ENCODE measurements at places on chromosomes 2 and 18.
A peak's percentile ranks its signal among the peaks of the same experiment; 100 is the strongest.

DNA sequence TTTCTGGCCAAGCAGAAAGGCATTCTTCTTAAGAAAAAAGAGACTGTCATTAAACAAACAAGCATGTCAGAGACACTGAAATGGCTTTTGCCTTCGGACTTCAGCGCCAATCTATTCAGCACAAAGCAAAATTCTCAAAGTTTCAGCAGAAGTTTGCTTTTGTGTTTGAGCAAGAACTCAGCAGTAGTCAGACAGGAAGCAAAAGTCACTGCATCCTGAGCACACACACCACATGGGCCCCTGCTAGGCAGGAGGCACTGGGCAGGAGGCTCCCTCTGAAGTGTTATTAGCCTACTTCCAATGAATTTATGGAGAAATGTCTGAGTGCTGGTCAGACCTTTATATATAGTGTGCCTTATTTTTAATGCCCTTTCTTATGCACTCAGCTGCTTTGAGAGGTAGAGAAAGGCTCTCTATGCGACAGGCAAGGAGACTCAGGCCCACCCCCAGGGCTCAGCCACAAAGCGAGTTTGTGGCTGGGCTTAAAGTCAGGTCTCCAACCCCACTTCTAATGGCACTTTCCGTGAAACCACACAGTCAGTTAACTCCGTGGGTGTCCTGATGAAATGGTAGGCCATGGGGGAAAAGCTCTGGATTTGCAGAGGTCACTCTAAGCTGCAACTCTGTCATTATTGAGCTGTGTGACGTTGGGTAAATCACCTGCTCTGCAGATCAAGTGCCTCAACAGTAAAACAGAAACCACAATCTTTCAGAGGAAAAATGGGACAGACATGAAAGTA lies 161.0 kb upstream of the TMEM200C start:
- no peak for DNase-seq

DNA sequence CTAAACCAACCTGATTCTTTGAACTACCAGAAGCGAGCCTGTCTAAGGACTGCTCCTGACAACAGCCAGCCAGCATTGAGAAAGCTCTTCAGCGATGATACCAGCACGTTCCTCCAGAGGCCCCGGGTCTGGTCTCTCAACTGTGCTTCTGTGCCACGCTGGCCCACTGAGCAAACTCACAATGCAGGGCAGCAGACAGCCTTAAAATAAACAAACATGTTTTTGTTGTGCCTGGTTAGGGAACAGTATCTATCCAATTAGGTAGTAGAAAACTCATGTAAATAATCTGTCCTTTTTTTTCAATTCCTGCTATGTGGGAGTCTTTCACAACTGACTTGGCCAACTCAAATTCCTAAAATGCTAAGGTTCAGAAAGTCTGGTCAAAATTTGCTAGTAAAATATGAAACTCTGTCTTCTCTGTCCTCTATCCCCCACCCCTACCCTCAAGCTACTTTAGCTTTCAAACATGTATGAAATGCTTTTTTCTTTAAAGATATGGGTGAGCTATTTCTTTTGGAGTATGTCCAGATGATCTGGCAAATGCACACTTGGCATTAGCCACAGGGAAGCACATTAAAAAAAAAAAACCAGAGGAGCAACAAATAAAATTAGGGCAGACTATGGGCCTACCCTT lies 21.4 kb upstream of the EML4 start:
- DNase-seq, result no peak

GRCh38 chr2:74036010-74036409 lies 51.3 kb downstream of the TET3 start:
- DNase-seq, result no peak

GRCh38 chr18:58687871-58688308 lies 16.6 kb downstream of the MALT1 start:
- peak; percentile 75 for DNase-seq

DNA sequence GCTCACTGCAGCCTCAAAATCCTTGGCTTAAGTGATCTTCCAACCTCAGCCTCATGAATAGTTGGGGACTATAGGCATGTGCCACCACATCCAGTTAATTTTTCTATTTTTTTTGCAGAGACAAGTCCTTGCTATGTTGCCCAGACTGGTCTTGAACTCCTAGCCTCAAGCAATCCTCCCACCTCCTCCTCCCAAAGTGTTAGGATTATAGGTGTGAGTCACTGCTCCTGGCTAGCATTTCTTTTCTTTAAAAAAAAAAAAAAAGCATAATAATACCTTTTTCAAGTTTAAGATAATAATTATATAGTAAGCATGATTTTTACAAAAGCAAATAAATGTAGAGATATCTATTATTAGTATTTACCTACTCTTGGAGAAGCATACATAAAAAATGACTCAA lies 36.1 kb downstream of the PPP4R1 start:
- DNase-seq, result no peak

GRCh38 chr2:239533569-239534316 lies 132.9 kb upstream of the HDAC4 start:
- no peak for DNase-seq

- no peak for DNase-seq
Measured at GRCh38 chr18:63930773-63931354, 18.2 kb upstream of the HMSD start.

DNA sequence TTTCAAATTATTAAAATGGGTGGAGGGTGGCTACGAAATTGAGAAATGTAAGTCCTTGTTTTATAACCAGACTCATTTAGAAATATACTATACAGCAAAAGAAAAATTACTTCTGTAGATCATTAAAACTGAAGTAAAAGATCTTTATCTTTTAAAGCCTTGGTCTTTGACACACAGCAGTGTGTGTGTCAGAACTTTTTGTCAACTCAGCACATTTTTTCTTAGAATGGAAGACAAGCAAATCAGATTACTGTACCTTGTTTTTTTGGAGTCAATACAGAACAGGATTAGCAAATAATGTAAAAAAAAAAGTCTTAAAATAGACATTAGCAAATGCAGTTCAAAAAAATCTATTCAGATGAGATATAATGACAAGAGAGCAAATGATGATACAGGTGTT lies 49.1 kb downstream of the C2orf76 start:
- DNase-seq, result no peak

- no peak for DNase-seq
Measured at GRCh38 chr2:196719110-196719872, 79.8 kb downstream of the CCDC150 start.

DNA sequence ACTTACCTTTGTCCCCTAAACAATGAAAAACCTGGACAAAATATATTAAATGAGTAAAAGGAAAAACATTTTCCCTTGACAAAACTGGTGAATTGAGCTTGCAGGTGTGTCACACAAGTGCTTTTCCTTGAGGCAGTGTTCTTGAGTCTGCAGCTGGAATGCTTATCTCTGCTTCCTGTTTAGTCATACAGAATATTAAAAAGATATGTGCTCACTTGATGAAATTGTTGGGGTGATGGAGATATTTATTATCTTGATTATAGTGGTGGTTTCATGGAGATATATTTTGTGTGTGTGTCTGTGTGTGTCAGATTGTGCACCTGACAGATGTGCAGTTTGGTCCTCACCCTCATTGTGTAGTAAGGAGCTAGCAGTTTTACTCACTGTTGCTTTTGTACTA lies 3.3 kb downstream of the TAF1B start:
- DNase-seq, result no peak

GRCh38 chr18:48866028-48866733 lies 84.6 kb downstream of the SMAD7 start:
- no peak for DNase-seq

- DNase-seq, result no peak
Measured at GRCh38 chr2:239436669-239437335, 36.0 kb upstream of the HDAC4 start.

DNA sequence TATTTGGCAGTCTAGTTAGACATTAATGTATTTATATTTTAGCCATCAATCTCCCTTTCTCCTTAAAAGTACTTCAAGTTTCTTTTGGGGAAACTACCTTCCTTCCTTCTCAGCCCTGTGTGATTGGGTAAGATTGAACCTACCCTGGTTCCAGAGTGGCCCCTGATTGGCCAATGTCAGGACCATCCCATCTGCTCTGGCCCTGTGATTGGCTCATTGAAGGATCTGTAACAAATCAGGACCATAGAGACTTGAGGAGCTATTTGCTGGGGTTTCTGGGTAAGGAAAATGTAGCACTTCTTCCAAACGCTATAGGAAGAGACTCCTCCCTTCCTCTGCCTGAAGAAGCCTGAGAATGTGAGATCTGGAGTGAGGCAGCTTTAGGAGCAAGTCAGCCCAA lies 59.3 kb downstream of the AQP4 start:
- DNase-seq, result no peak

DNA sequence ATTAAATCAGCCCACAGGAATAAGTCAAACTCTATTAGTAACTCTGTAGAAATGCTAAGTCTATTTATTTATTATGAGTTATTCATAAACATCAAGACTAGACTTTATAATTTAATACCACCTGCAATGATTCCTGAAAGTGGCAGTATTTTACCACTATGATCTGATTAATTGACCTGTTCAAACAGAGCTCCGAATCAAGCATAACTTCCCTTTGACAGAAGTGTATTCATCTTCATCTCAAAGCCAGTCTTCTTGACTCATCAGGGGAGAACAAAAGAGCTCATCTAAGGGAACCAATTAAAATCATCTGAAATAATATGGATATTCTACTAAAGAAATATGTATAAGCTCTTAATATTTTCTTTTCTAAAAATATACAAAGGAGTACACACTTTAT lies 122.3 kb downstream of the MBD2 start:
- no peak for DNase-seq

DNA sequence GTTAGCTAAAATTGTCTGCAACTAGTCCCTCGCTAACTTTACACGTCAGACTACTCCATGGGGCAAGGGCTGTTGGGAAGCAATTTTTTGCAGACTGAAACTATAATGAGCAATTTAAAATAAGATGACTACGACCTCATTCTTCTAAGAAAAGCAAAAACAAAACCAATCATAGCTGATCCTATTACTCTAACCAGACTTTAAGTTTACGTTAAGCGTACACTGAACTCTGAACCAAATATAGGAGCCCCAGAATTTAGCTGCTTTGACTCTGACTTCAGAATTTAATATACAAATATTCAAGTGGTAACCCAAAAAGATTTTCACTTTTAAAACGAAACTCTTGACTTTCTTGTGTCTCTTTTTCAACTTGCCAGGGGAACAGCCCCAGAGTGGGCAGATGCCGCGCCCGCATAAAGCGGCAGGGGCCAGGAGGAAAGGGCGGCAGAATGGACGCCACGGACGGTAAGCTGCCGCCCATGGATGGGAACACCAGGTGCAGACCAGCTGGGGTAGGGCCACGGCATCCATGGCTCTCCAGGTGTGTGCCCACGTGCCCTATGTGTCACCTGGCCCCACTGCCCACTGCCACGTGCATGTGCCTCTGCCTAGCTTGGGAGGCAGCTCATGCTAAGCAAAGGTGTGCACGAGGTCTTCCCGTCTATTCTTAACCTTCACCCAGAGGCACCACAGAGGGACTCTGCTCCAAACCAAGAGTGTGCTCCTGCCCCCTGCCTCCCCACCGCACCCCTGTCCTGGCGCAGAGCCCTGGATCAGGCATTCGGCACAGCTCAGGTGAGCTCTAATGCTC lies 217.6 kb downstream of the HDAC4 start:
- DNase-seq, result no peak

DNA sequence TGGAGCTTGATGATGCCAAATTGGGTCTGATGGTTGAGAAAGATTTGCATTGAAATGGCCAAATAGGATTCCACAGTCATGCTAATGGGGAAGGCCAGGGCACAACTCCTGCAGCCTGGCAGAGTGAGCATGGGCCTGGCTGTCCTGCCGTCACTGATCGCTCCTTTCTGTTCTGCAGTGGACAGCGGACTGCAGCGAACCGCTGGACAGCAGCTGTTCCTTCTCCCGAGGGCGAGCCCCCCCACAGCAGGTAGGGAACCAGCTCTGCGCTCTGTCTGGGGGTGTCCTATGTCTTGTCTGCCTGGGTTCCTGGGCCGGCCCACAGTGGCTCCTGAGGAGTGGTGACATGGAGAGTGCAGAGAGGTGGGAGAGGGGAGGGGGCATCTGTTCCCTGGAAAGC lies 97.6 kb downstream of the CTIF start:
- DNase-seq, result no peak

GRCh38 chr18:23462876-23463275 lies 9.8 kb downstream of the RIOK3 start:
- DNase-seq, result no peak

DNA sequence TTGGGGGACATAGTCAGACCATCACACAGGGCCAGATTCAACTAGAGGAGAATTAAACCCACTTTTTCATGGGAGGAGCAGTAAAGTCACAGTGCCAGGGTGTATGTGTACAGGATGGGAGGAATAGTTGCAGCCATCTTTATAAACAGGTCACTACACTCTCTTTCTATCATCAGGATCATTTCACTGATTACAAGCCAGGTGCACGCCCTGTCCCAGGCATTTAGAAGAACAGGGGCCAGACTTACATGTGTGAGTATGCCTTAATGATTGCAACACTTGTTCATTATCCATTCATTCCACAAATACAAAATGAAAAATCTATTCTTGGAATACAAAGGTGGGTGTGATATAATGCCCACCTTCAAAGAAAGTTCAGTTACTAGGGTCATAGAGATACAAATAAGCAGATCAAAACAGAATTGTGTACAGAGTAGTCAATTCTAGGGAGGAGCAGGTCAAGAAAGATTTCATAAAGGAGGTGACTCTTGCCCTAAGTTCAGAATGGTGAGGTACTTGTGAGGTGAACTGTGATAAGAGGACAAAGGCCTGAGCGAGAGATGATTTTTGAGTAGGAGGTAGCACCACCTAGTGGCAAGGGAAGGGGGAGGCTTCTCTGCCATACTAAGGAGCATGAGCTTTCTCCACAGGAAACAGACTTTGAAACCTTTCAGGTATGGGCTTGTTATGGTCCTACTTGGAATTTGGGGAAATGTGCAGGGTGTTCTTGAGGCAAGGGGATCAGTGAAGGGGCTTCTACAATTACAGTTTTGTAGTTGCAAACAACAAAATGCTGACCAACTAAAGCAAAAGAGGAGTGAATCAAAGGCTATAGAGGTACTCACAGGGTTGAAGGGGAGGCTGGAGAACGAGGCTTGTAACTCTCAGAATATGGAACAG lies 156.3 kb downstream of the SUCLG1 start:
- DNase-seq, result peak; percentile 64

DNA sequence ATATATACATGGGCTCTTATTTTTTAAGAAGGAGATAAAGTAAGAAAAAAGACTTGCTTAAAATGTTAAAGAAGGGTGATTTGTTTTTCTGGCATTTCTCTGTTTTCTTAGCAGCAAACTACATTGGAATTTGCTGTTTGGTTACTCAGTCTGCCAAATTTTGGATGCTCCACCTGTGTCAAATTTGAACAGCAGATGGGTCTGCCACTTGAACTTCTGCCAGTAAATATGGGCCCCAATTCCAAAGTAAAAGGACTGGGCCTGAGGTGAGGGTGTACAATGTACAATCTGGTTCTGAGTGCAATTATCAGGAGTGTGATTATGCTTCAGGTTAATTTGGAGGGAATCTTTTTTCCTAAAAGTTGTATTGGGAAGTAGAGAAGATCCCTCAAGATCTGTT lies 794.5 kb downstream of the DSC3 start:
- DNase-seq, result no peak

GRCh38 chr2:189585226-189585756 lies 4.7 kb upstream of the SLC40A1 start:
- DNase-seq, result no peak

GRCh38 chr2:237344942-237345341 lies 69.0 kb downstream of the COL6A3 start:
- no peak for DNase-seq

Data from activated CD8-positive, alpha-beta T cell treated with anti-CD3 and anti-CD28 coated beads, Interleukin-2, amount 10 ng/mL, durations not matched to agents 7 days and 5 days (primary cell).